AG04449 (cell line): ENCODE measurements at places on chromosomes 7 and 10.

DNA sequence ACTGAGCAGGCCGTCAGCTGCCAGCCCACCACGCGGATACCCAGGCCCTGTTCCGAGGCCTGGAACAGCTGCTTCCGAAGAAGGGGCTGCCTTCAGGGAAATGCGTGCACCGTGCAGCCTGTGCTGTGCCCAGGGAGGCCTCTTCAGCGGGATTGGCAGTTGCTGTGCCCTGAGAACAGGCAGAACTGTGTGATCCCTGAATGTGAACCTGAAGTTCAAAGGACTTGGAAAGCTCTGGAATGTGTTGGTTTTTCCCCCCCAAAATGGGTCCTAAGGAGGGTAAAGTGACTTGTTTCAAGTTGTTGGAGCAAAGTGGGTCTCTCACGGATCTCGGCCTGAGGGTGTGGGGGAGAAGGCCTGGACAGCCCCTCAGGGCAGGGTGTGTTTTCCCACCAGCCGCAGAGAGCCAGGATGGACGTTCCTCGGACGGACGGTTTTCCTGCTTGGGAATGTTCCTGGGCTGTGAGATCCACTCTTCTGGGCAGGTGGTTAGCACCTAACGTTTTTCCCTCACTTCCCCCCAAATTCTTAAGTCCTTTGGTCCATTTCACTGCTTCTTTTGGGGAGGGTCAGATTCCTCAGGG is 2.1 kb downstream of the SPRN start:
- DNase-seq: no peak

DNA sequence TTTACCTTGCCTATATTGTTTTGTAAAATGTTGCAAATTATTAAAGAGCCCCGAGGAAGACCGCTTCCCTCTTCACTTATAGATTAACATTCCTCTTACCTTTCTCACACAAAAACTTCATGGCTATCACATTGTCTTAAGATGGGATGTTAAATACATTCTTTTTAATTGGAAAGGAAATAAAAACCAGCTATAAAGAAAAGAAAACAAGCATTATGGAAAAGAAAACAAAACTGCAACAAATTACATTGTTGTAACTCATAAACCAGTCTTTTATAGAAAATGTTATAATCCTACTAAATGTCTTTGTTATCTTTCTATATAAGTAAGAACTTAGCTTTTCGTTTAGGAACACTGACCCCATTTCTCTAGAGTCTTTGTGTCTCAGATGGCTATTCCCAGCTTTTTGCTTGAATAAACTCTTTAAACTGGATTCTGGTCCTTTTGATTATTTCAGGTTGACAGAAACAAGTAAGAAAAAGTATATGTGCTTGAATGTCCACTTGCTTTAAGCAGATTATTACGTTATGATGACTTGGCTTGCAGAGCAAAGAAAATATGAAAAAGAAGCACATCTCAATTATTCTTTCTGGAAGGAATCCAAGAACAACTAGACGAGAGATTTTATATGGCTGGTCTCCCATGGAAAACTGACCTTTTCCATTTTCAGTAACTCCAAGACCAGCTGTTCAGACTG is 128.2 kb downstream of the AKR1D1 start:
- no peak for DNase-seq

GRCh38 chr7:135879233-135879632 is 97.9 kb downstream of the MTPN start:
- no peak for DNase-seq

- no peak for DNase-seq
Measured at GRCh38 chr7:36361227-36361626, 28.4 kb upstream of the ANLN start.

GRCh38 chr7:120486164-120486563 is 213.2 kb downstream of the KCND2 start:
- no peak for DNase-seq

DNA sequence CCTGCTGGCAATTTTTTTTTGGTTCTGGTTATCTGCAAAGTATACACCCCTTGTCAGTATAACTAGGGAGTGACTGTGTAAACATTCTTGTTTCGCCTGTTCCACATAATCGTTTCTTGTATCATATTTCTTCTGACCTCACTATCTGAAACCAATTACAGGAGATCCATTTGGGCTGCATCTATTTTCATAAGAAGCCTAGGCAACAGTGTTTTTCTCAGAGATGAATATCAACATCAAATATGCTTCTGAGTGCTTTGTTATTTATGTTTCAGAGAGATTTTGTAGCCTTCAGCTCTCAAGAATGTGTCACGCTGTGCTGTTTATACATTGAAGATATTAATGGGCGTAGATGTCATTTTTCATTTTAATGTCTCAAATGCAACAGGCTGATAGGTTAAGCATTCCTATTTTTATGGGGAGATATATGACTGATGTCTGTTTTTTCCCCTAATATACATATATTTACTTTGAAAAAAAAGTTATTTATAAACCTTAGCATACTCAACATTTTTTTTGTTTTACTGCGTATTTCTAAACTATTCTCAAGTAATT is 115.5 kb downstream of the FOXP2 start:
- no peak for DNase-seq

- DNase-seq: no peak
Measured at GRCh38 chr7:113664867-113665266, 253.9 kb downstream of the PPP1R3A start.

- no peak for DNase-seq
Measured at GRCh38 chr10:129754211-129755050, 209.6 kb downstream of the EBF3 start.

GRCh38 chr7:155190688-155191087 is 107.0 kb upstream of the INSIG1 start:
- no peak for DNase-seq

DNA sequence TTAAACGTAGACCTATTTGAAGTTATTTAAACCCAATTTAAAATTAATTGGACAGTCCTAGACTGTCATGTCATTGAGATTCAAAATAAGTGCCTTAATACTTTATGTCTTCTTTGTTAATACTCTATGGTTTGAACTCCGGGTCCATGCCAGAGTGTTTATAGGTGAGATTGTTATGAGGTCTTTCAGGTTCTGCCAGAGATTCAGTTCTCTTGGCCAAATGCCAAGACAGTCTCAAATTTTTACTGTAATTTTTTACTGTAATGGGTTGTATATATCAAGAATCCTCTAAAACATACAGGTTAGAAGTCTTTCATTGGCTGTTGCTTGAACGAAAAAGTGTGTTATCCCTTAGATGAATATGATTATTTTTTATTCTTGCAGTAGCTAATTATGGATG is 3.9 kb downstream of the ADD3 start:
- DNase-seq: no peak

DNA sequence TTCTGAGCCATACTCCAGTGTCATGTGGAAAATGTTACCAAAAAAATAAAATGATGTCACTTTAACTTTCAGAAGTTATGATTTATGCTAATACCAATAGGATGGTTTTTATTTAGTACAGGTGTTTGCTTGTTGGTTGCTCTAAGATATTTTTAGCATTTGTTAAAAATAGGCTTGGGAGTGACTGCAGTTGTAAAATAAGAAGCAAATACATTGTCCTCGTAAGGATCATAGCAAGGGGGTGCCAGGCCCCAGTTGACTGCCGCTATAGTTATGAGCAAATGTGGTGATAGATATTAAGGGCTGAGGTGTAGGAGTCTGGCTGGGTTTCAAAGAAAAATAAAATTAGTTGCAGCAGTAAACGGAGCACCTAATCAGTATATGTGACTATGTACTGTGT is 354.4 kb upstream of the BMPER start:
- DNase-seq: no peak

- DNase-seq: no peak
Measured at GRCh38 chr10:126844406-126844805, 60.8 kb upstream of the DOCK1 start.

DNA sequence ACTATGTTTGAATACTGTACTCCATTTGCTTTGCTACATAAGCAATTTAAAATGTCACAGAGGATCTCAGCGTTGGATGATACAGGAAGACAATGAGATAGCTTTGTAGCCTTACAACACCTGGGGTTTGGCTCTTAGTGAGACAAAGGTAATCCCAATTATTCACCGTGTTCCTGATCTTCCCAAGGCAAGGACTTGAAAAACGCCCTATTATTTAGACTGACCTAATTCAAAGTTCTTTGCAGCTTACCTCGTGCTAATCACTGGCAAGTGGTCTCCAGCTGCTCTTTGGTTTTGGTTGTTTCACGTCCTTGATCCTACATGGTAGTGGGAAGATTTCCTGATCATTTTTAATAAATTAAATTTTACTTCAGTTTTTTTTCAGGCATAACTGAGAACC is 23.0 kb upstream of the C7orf33 start:
- DNase-seq: no peak

GRCh38 chr7:94142281-94142680 is 138.1 kb upstream of the BET1 start:
- no peak for DNase-seq

GRCh38 chr10:120012566-120012965 is 120.0 kb downstream of the SEC23IP start:
- DNase-seq: no peak

GRCh38 chr7:83267141-83267631 is 104.5 kb upstream of the PCLO start:
- no peak for DNase-seq

DNA sequence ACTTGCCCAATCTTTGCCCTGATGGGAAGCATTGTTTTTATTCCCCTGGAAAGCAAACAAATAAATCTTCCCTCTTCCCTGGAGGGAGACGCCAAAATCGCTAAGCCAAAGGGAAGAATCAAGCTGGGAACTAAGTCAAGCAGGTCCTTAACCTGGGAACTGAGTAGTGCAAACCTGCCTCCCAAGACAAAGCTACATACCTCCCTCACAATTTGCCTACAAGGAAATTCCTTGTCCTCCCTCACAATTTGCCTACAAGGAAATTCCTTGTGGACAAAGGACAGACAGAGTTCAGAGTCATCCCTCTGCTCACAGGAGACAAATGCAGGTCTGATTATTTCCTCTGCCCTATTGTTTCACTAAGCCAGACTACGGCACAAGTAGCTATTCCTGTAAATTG is 50.5 kb downstream of the SPOCK2 start:
- DNase-seq: no peak

GRCh38 chr7:45657136-45657889 is 83.1 kb downstream of the ADCY1 start:
- DNase-seq: no peak

GRCh38 chr7:104296900-104297299 is 31.5 kb upstream of the LHFPL3 start:
- no peak for DNase-seq

- no peak for DNase-seq
Measured at GRCh38 chr10:99768556-99768955, 13.9 kb upstream of the ABCC2 start.

DNA sequence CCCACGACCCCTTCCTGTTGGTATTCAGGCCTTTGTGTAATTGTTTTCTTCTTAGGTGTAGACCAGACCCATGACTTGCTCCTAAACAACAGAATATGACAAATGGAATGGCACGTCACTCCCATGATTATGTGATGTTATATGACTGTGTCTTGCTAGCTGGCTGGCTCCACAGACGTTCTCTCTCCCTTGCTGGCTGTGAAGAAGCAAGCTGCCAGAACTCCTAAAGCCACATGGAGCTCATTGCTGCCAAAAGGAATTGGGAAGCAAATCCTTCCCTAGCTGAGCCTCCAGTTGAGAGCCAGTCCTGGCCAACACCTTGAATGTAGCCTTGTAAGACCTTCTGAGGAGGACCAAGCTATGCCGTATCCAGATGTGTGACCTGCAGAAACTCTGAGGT is 74.2 kb downstream of the RAB18 start:
- no peak for DNase-seq

DNA sequence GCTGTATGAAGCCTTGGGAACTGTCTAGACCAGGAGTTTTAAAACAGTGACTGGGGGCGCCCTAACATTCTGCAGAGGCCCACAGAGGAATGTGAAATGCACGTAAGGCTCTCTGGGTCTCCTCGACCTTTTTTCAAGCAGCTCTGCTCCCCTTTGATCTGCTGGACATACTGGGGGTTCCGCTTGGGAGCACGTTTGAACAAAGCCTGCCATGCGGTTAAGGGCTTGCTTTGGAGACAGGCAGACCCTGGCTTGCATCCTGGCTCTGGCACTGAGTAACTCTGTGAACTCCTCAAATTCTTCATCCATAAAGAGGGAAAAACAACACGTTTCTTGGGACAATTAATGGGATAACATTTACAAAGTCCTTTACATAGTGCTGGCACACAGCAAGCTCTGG is 7.8 kb downstream of the BEND7 start:
- no peak for DNase-seq

- DNase-seq: no peak
Measured at GRCh38 chr7:50394315-50394714, 55.8 kb downstream of the FIGNL1 start.

GRCh38 chr7:75836798-75837197 is 23.2 kb upstream of the CCL24 start:
- DNase-seq: no peak

DNA sequence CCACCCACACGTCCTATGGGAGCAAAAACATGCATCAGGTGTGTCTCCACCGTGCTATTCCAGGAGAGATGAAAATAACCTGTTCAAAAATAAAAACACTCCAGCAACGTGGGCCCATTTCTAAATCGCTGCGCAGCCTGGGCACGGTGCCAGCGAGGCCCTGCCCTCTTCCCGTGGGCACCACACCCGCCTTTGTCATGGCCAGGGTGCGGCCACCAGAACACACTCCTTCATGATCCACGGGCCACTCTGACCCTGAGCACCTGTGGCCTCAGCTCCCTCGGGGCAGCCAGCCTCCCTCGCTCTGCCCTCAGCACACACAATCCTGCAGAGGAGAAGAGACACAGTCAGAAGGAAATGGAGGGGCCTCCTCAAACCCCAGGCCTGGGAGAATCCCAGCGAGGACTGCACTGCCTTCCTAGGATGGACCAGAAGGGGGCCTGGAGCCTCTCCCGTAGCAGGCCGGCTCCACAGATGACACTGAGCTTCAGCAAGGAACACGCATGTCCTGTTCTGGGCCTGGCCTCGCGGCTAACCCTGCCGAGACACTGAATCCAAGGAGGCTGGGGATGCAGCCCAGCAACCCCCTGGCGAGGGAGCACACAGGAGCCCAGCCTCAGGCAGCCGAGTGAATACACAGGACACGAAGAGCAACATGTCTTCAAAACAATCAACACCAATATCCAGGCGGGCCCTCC is 169.0 kb downstream of the MAD1L1 start:
- DNase-seq: no peak

DNA sequence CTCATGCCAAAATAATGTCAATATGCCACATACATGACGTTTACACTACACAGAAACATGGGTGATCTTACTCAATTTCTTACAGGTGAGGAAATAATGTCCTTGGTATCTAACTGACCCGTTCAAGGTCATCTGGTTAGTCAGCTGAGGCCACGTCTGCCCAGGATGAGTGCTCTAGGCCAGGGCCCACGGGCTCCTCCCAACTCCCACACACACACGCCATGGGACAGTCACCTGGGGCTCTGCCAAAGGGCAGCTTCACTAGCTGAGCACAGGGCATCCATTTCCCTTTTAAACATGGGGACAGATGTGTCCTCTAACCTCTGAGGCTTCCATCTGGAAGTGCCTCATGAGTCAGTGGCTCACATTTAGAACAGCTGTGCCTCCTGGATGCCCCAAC is 123.9 kb downstream of the TNS3 start:
- peak; percentile 36 for DNase-seq

DNA sequence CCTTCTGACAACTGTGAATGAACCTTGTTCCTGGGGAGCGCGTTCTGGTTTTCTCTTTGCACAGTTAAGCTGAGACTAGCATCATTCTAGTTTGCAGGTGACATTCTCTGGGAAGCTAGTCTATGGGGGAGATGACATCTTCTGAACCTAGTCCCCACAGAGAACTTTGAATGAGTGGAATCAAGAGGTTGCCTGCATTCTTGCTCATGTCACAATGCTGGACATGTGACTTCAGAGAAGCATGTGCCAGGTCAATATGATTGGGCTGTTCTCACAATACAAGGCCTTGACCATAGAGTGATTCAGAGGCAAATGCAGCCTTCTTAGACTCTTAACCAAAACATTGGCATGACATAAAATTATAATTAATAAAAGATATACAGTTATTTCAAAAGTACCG is 22.1 kb downstream of the KLLN start:
- no peak for DNase-seq
